ENCODE measurements at places on chromosomes 5 and 9.

GRCh38 chr9:77841739-77842386 lies 189.7 kb downstream of the GNAQ start:
- DNase-seq: no peak

DNA sequence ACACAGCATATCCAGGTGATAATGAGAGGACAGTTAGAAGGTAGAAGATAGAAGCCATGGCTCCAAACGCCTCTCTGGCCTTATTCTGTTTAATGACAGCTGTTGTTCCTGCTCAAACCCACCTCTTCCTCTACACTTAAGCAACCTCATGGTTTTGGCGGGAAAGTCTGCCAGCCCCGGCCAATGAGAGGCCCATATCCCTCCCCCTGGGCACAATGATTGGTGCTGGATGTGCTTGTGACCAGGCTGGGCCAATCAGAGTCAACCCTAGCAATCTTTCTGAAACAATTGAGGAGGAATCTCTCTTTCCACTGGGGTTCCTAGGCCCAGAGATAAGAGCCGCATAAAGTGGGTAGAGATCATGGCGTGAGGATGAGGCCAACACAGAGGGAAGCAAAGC lies 4.8 kb upstream of the GFI1B start:
- no peak for DNase-seq

GRCh38 chr5:151750121-151750520 lies 8.3 kb downstream of the ATOX1 start:
- DNase-seq: no peak

DNA sequence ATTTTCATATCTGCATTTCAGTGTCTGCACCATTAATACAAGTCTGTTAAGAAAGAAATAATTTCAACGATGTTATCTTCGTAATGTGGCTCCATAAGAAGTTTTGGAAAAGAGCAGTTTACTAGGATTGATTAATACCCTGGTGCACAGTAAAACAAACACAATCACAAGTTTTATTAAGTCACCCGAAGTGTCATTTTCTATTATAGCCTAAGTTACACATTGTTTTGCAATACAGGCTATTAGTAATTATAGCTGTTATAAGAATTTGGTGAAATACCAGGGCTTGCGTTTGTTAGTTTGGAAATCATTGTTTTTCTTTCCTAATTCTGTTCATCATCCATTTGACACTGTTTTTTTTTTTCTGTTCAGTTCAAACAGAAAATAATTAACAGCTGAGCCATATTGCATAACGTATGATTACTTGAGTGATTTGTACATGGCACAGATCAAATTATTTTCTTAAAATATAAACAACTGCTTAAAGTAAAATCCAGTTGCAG lies 30.6 kb downstream of the LVRN start:
- DNase-seq: no peak

DNA sequence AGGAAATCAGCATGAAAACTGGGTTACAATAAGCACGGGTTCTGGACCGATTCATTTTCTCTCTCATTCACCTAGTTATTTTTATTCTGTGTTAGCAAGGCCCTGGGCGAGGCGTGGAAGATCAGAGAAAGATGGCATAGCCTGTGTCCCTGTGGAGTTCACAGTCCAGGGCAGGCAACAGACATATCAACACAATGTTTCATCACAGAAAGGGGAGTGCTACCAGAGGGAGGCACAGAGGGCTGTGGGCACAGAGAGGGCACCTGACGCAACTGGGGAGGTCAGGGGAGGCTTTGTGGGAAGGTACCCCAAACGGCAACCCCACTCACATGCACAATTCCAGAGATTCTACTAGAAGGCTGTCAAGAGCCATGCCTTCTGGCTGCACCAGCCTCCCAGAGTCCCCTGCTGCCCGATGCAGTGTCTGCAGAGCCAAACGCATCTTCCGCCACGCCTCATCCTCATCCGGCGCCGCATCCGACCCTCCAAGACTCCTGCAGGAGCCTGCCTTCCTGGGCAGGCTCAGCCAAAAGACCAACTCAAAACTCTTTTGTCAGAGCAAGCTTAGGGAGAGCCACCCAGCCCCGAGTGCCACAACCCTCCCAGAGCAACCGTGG lies 1.4 kb downstream of the FAM193B start:
- DNase-seq: no peak

DNA sequence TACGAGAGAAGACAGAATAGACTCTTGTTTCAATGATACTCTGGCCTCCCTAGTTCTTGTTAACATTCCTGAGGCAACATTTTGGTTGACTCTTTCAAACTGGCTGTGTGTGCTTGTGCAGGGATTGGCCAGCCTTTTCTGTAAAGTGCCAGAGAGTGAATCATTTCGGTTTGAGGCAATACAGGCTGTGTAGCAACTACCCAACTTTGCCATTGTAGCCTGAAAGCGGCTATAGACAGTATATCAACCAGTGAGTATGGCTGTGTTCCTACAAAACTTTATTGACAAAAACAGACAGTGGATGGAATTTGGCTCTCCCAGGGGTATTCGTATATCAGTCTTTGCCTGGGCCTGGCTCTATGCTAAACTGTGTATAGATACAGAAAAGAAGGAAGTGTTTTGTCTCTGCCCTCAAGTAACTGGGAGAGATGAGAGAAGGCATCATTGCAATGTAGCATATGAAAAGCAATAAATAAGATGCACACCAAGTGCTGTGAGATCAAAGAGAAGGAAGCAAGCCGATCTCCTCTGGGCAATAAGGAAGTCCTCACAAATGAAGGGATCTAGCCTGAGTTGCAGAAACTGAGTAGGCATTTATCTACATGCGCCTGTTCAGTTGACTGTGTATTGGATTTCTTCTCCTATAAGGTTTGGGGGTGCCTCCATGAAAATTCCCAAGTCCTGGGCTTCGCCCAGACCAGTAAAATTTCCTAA lies 568.0 kb upstream of the KLF4 start:
- no peak for DNase-seq

GRCh38 chr5:20972419-20972925 lies 984.5 kb upstream of the CDH18 start:
- no peak for DNase-seq

- no peak for DNase-seq
Measured at GRCh38 chr9:4760122-4760521, 19.1 kb upstream of the AK3 start.

- DNase-seq: no peak
Measured at GRCh38 chr9:84669013-84669287, 579 bp upstream of the NTRK2 start.

GRCh38 chr5:51487952-51488351 lies 104.7 kb downstream of the ISL1 start:
- no peak for DNase-seq

DNA sequence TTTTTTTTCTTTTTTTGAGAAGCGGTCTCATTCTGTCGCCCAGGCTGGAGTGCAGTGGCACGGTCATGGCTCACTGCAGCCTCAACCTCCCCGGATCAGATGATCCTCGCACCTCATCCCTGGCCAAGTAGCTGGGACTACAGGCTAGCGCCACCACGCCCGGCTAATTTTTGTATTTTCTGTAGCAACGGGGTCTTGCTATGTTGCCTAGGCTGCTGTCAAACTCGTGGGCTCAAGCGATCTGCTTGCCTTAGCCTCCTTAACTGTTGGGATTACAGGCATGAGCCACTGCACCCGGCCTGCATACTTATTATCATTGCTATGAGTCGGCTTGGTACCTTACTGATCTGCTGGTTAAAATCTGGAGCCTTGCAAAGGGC lies 790 bp upstream of the IARS1 start:
- DNase-seq: no peak

DNA sequence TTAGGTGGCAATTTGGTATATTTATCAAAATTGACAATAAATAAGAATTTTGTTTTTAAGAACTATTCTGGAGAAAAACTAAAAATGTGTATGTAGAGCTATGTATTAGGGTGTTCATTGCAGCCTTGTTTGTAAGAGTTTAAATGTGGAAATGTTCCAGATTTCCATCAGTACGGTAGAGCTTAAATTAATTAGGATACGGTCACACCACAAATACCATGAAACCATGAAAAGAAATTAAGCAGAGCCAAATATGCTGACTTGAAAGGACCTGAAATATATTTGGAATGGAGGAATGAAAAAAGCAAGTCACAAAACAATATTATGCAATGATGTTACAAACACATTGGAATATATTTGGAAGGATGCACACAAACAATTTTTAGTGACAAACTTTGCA lies 64.6 kb downstream of the ACTBL2 start:
- DNase-seq: no peak

DNA sequence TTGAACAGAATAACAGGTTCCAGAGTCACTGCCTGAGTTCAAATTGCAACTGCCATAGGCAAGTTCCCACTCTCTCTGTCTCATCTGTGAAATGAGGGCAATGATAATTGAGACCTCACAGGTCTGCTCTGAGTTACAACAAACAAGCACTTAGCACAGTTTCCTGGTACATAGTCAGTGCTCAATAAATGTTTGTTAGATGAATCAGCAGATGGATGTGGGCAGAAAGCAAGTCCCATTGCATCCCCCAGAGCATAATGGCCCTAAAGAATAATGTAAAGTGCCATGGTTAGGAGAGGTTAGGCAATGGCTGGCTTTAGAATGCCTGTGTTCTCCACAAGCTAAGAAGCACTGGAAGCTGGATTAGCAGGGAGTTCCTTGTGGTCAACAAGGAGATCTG lies 136.5 kb upstream of the LARP1 start:
- no peak for DNase-seq

DNA sequence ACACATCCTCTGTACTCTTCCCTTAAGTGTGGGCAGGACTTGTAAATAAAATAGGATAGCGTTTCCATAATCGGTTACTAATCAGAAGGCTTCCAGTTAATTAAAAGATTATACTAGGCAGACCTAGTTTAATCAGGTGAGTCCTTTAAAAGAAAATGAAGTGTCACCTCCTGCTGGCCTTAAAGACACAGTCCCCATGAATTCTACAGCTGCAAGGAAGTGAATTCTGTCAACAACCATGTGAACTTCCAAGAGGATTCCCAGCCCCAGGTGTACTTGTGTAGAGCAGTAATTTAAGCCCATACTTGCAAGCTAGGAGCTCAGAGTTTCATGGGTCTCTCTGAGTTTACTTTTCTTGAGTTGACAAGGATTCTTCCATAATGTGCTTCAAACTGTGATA lies 918.3 kb downstream of the DTWD2 start:
- no peak for DNase-seq

DNA sequence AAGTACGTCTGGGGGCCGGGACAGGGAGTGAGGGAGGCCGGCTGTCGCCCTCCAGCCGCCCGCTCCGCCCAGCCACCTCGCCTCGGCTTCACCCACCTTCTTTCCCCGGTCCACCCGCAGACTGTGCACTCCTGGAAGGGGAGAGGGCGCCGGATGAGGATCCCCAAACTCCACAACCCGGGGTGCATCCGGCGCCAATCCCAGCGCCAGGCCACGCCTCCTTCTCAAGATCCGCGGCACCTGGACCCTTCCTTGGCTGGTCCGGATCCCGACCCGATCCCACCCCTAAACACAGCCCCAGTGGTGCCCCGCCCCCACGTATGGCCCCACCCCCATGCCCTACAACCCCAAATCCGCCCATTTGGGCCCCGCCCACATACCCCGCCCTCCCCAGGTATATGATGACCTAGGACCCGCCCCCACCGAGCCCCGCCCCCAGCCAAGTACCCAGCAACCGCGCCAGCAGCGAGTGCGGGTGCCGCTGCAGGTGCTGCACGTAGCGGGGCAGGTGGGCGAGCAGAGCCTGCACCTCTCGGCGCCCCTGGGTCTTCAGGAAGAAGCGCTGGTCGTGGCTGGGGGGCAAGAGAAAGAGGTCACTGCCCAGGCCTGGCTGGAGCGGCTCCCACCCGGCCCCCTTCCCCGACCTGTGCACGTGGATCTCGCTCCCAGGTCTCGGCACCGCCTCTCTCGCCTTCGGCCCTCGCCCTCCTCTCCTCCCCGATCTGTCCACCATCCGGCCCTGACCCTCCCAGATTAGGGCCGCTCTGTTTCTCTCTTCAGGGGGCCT lies 3.2 kb downstream of the PIP5KL1 start:
- DNase-seq: peak; percentile 55

DNA sequence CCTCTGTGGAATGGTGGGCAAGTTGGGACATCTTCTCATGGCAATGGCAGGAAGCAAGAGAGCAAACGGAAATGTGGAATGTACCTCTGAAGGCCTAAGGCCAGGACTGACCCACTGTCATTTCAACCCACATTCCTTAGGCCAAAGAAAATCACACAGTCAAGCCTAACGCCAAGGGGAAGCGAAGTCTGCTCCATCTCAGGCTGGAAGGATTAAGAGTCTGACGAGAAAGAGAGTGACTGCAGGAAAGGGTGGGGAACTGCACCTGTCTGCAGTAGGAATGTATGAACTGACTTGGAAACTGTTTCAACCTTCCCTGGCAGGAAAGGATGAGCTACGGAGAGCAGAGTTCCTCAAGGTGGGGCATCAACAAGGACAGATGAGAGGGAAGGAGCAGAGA lies 90.2 kb upstream of the TAS2R1 start:
- DNase-seq: no peak

GRCh38 chr5:5617024-5617423 lies 194.5 kb downstream of the ICE1 start:
- DNase-seq: no peak

- no peak for DNase-seq
Measured at GRCh38 chr5:139759219-139759721, 36.3 kb upstream of the PSD2 start.

DNA sequence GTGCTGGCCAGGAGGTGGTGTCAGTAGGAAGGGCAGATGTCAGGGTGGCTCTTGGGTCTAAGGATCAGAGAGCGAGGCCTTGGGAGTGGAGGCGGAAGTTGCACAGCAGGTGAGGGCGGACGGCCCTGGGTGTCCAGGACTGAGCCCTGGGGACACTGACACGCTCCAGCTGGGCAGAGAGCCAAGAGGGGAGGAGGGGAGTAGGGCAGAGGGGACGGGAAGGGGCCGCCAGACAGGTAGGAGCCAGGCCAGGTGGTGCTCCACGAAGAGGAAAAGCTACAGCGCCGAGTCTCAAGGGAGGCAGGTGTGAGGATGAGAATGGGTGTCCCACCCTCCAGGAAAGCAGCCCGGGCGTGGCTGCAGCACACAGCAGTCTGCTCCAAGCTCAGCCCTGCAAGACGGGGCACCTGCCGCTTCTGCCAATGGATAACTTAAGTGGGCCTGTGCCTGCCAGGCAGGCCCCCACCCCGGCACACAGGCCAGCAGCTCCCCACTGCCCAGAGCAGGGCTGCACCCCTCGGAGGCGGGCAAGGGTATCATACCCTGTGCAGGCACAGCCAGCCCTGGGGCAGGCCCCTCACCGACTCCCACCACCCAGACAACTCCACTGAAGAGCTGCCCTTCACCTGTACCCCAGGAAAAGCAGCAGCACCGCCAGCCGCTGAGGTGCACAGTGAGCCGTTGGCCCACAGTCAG lies 4.9 kb downstream of the TPRN start:
- DNase-seq: no peak

- no peak for DNase-seq
Measured at GRCh38 chr5:68720884-68721610, 372.8 kb upstream of the SLC30A5 start.

- no peak for DNase-seq
Measured at GRCh38 chr5:172720655-172721054, 50.3 kb downstream of the DUSP1 start.

DNA sequence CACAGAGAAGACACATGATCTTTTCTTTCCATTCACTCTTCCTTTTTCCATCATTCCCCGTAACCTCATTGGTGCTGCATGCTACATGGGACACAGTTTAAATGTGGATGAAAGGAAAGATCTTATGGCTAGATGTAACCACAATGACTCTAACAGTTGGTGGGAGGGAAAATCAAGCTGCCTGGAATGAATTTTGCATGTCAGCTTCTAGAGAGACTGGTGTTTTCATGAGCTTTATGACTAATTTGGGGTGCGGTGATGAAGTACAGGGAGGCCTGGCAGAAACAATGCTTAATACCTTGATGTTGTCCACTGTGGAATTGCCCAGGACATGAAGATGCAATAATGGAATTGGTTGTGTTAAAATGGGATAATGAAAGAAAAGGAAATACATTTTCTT lies 55.9 kb upstream of the MYO10 start:
- DNase-seq: no peak

Data from stimulated activated CD8-positive, alpha-beta memory T cell treated with anti-CD3 and anti-CD28 coated beads, Interleukin-7, amount 100 ng/mL, for 1 hour (primary cell).